ENCODE measurements at places on chromosomes 12 and 14.

DNA sequence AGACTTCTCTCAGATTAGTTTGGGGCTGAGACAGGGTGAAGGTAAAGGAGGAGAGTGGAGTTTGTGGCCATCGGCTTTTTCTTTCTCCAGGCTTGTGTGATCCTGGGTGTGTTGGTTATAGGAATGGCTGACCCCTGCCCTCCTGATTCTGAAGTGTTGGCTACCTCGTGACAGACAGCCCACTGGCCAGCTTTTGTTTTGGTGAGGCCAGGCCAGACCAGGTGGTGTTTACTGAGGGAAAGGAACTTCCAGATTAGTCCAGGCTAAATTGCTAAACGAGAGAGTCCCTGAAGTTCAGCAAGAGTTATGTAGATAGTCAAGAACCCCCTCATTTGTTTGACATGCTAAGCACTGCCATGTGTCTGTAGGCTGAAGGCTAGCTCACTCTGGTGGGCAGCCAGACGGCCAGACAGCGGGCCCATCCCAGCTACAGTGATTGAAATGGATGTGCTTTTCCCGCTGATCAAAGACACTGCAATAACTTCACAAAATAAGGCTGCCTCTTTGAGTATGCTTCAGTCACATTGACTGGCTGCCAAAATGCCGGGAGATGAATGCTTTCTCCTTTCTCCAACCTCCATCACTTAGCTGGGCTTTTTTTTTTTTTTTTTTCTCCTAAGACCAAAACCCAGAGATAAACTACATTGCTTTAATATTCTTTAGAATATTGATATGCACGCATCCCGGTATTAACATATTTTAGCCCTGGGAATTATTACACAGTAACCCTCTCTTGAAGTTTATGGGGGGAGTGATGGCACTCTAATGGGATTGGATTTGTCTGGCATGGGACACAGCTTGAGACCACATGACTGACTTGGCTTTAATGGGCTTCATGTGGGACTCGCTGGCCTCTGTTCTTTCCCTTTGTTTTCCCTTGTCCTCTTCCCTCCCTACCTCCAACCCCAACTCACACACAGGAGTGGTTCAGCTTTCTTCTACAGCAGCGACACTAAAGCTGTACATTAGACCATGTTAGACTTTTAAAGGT, 76.9 kb downstream of the SMOC1 start:
- DNase-seq = no peak

DNA sequence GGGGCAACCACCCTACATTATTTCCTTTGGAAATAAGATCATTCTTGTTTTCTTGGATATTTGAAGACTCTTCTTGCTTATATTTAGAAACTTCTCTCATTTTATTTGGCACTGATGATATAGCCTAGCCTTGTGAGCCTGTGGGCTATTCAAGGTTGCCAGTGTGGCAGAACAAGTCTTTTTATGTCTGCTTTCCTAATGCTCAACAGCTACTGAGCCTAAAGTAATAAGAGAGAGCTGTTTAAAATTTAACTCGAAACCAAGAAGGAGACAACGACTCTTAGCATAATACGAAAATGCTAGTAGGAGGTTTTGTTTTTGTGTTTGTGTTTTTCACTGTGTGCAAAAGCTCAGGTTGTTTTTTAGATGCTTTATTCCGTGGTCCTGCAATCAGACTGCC, 104.0 kb upstream of the CPM start:
- no peak for DNase-seq

- no peak for DNase-seq
These were observed 48.4 kb downstream of the GTF2A1 start for GRCh38 chr14:81172353-81172752.

GRCh38 chr12:132617822-132618682, 524 bp upstream of the P2RX2 start:
- no peak for DNase-seq

Measured in tibial nerve (tissue), 4 donors.